ENCODE measurements at places on chromosomes 1 and 21.

DNA sequence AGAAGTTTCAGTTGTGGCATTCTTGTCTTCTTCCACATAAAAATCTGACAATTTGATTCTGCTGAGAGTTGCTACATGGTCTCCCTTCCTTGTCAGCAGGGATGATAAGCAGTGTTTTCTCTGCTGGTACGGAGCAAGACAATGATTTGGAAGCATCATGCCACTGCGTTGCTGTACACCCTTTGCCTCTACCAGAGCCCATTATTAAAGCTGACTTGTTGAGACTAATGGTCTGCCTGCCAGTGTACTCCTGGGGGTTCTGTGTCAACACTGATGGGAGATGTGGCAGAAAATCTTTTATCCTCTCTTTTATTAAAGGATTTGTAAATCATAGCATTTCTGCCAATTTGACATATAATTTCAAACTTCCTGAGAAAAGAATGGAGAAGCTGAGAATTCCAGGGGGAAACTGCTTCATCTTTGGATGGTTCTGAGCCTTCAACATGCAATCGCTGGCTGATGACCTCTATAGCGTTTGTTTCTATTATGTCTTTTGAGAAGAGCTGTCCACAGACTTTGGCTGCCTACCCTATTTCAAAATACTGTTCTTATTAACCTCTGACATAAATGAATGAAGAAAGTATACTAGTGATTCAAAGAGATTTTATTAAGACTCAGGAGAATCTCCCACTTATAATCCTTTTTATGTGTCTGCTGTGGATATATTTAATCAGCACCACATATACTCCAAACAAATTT lies 47.9 kb upstream of the DYNLT5 start:
- DNase-seq, result no peak

GRCh38 chr1:159911326-159912070 lies 11.5 kb upstream of the CFAP45 start:
- DNase-seq, result no peak

DNA sequence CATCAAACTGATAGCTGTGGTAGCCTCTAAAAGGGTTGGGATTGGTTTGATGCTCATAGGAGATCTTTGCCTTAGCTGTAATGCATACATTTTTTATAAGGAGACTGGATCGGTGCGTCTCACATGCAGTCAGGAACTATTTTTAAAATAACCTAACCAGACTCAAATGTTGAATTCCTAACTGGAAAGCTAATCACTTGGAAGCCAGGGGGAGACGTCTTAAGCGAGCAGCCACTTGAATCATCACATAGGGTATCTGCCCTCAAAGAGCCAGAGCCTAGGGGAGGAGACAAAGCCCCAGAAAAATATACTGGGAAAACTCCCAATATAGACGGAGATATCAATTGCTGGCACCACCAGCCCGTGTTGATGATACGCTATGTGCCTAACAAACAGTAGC lies 61.7 kb upstream of the PUM1 start:
- no peak for DNase-seq

DNA sequence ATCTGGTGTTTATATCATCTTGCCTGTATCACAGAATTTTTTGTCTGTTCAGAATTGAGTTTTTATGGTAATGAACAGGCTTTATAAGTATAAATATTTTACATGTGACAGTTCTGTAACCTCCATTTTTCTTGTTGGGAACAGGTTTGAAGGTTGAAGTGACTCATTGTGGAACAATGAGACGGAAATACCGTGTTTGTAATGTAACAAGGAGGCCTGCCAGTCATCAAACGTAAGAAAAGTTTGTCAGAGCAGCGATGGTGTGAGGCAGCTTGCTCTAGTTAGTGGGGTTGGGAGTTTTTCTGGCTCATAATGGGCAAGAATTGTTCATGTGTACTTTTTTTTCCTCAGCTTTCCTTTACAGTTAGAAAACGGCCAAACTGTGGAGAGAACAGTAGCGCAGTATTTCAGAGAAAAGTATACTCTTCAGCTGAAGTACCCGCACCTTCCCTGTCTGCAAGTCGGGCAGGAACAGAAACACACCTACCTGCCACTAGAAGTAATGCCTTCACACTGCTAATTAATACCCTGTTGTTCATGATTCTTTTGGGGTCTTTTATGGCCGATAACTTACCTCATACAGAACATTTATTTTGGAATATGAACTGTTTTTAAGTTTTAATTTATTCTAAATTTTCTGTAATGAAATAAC lies 75.2 kb upstream of the TEKT2 start:
- no peak for DNase-seq

DNA sequence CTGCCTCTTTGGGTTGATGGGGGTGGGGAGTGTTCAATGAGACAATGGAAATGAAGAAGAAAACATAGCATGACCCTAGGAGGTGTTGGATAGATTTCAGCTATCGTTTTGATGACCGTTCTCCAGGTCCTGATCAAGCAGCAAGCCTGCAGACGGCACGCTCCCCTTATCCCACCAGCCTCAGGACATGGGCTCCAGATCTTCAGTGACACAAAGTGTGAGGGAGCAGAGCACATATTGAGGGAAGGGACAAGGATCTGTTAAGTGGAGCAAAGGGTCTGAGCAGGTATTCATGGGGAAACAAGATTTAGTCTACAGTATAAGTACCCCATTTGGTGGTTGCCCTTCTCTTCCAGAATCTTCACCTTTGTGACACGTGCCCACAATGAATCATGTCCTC lies 4.7 kb downstream of the SPRR5 start:
- DNase-seq, result no peak

GRCh38 chr1:43442756-43443155 lies 11.0 kb downstream of the HYI start:
- DNase-seq, result no peak

- DNase-seq, result no peak
Observed at GRCh38 chr1:178086766-178087165, 7.1 kb upstream of the RASAL2 start.

- peak; percentile 17 for DNase-seq
Observed at GRCh38 chr1:177351361-177352108, 180.8 kb downstream of the BRINP2 start.

DNA sequence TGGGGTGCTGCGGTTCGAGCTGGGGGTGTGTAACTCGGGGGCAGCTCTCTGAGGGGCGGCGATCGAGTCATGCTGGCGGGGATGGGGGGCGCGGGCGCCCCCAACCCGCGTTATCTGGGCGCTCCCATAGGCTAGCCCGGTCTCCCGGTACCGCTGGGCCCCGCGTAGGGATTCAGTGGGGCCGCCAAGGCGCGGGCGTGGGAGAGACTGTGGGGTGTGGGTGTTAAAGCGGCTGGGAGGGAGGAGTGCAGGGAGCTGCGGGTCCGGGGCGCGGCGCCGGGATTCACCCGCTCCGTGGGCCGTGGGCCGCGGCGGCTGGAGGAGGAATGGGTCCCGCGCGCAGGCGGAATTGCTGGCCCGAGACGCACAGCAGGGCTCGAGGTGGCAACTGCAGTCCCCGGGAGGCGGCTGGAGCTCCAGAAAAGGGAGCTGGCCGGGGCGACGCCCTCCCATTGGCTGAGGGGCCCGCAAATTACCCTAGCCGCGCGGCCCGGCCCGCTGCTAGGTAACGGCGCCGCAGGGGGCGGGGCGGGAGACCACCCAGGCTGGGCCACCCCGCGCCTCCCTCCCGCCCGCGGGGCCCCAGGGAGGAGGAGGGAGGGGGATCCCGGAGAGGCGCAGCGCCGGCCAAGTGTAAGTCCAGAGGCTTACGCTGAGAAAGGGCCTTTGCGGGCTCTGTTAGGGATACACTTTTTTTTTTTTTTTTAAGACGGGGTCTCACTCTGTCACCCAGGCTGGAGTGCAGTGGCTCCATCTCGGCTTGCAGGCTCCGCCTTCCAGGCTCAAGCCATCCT lies at the start of gene PTCH2:
PTCH2 (minus strand) TSS at position 392 of the 794 bp plus-strand sequence; CDS start at position 71, 321 bp downstream.
- no peak for DNase-seq

DNA sequence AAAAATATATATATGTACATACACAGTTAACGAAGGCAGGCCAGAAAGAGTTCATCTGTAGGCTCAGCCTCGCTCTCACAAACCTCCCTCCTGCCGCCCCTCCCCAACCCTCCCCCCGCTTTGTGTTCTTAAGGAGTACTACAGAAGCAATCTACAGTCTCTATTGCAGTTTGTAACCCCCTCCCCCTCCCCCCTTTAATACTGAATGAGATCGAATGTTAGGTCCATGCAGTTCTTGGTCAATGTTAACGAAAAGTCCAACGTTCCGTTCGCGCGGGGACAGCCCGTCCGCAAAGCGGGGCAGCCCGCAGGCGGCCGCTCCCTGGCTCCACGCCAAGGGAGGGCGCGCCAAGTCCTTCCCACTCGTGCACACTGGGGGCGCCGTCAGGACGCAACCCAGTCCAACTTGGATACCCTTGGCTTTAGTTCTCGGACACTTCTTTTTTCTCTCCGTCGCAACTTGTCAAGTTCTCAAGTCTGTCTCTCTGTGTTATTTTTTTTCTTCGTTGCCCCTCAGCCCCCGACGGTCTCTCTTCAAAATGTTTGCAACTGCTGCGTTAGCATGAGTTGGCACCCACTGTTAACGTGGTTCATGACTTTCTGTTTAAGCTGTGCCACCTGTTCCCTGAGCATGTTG lies 2.2 kb downstream of the JUN start:
- no peak for DNase-seq

GRCh38 chr21:37546299-37546908 lies 179.8 kb downstream of the DYRK1A start:
- DNase-seq, result no peak

DNA sequence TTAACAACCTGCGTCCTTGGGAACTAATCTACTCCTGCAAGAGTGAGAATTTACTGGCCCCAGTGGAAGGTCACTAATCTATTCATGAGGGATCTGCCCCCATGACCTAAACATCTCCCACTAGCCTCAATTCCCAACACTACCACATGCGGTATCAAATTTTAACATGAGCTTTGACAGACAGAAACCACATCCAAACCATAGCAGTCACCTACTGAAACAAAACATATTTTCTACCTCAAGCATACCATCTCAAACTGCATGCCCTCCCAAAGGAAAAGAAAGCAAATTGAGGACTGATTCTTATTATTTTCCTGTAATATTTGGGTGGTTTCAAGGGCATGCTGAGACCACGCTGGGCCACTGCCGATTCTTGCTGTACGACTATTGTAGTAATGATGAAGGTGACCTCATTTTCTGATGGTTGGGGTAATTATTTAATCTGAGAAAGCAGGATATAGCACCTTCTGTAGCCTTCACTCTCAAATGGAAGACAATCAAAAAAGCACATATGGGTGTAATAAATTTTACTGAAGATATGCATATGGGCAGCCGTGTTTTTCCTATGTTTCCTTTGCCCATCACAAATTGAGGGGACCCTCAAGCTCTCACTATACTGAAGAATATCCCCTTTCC lies 13.2 kb upstream of the GBP5 start:
- no peak for DNase-seq

GRCh38 chr1:231063331-231063730 lies 23.3 kb upstream of the FAM89A start:
- DNase-seq, result no peak

- peak; percentile 7 for DNase-seq
Observed at GRCh38 chr1:169044971-169045370, 61.5 kb upstream of the ATP1B1 start.

GRCh38 chr1:23543707-23544443 lies 12.8 kb upstream of the E2F2 start:
- DNase-seq, result no peak

DNA sequence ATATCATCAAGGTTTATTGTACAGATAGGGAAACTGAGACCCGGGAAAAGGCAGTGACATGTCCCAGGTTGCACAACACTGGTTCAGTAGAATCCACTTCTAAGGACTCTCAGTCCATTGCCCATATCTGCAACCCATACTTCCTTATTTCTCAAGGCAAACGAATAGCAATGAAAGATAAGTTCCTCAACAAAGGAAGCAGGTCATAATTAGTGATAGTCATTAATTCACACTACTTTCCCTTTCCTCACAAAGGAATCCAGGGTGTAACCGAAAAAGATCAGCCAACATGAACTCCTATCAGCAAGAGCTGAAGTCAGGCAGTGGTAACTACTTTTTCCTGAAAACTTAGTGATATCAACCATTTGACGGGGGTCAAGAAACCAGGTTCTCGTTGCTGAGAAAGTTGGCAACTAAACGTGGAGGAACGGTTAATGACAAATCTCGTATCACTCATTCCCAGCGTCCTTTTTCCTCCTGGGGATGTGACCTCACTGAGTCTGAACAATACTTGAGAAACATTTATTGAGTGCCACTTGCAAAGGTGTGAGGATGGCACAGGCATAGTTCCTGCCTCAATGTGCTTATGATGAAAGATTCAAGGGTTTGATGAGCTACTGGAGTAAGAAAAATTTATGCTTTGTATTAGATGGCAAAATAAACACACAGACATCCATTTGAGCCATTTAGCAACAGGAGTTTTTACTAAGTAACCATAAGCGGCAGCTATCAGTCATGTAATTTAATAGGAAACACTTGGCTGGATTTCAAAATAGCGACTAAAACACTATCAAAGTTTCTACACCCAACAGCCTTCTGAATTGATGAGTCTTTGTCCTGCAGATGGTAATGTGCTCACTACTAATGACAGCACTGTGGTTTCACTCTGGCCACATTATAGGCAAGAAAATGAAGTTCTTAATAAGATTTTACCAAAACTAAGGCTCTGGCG lies 82.3 kb downstream of the PLPP3 start:
- no peak for DNase-seq

- no peak for DNase-seq
Observed at GRCh38 chr1:155940993-155941844, at the start of gene RXFP4. RXFP4 (plus strand) TSS chr1:155941638; CDS start chr1:155941710, 72 bp downstream.

- no peak for DNase-seq
Observed at GRCh38 chr1:224333309-224333926, 3.4 kb upstream of the NVL start.

- DNase-seq, result no peak
Observed at GRCh38 chr1:202806845-202807450, 1.3 kb downstream of the KDM5B start.

GRCh38 chr1:25018110-25018735 lies 88.1 kb upstream of the RUNX3 start:
- no peak for DNase-seq

GRCh38 chr1:40777224-40777970 lies 6.2 kb upstream of the KCNQ4 start:
- DNase-seq, result no peak

GRCh38 chr1:34013958-34014737 lies 150.3 kb downstream of the HMGB4 start:
- no peak for DNase-seq

DNA sequence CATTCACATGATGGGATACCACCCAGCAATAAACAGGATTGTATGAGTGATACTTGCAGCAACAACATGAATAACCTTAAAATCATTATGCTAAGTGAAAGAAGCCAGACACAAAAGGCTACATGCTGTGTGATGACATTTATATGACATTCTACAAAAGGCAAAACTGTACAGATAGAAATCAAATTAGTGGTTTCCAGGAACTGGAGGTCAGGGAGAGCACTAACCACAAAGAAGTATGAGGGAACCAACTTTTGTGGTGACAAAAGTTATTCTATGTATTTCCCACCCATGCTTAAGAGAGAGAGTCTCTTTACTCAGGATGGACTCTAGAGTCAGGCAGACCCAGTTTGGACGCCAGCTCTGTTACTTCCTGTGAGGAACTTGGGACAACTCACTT lies 364.5 kb upstream of the DAB1 start:
- no peak for DNase-seq

DNA sequence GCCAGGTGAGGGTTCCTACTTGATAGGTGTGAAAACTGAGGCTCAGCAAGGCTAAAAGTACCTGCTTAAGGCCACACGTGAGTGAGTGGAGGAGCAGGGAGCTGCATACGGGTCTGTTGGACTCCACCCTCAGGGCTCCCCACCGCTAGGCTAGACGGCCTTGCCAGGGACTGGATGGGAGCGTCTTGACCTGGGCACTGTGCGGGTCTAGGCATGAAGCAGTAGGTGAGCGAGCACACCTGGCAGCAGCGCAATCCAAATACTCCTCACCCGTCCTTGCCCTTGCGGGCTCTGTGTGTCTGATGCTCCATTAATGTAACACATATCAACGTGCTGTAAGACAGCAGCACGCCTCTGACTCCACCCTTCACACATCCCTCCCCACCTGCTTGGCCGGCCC lies 94.0 kb downstream of the LACTBL1 start:
- no peak for DNase-seq
